ENCODE measurements at places on chromosomes 7 and 10.

GRCh38 chr10:30231071-30231652 lies 117.9 kb downstream of the MTPAP start:
- no peak overlapping the region for H3K4me3 ChIP-seq
- no peaks in the 10 kb centered on the region for H3K36me3 ChIP-seq
- no peak overlapping the region for H3K27ac ChIP-seq
- no peaks in the 10 kb centered on the region for H3K27me3 ChIP-seq

DNA sequence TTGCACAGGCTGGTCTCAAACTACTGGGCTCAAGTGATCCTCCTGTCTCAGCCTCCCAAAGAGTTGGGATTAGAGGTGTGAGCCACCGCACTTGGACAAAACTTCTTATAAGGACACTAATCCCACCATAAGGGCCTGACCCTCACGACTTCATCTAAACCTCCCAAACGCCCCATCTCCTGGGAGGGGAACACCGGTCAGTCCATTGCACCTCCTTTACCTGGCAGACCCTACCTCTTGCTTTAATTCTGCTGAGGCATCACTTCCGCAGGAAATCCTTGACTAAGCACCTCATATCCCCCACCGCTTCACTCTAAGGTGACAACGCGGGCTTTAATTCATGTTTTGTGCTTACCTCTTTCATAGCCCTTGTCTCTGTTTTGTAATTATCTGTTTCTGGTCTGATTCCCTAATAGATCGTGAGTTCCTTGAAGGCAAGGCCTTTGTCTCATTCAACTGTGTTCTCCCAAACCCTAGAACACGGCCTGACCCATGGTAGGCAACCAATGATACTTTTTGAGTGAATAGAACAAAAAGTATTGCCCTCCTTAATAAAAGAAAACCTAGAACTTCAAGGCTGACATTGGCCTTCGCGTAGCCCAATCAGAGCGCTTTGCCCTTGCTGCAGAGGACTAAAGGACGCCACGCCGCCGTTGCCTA lies 481 bp upstream of the ZNF862 start:
- peak overlapping the region; percentile 14 for H3K27ac ChIP-seq
- DNase-seq = no peak
- peak overlapping the region; percentile 85 for H3K4me3 ChIP-seq
- H3K4me1 ChIP-seq = peaks cover 11% of the 10 kb centered on the region
- H3K27me3 ChIP-seq = peaks cover 27% of the 10 kb centered on the region
- no peaks in the 10 kb centered on the region for H3K36me3 ChIP-seq

GRCh38 chr7:123823898-123824753 lies 20.8 kb upstream of the HYAL4 start:
- no peaks in the 10 kb centered on the region for H3K36me3 ChIP-seq
- H3K27me3 ChIP-seq = no peaks in the 10 kb centered on the region
- DNase-seq = no peak
- H3K4me1 ChIP-seq = peaks cover 9% of the 10 kb centered on the region

DNA sequence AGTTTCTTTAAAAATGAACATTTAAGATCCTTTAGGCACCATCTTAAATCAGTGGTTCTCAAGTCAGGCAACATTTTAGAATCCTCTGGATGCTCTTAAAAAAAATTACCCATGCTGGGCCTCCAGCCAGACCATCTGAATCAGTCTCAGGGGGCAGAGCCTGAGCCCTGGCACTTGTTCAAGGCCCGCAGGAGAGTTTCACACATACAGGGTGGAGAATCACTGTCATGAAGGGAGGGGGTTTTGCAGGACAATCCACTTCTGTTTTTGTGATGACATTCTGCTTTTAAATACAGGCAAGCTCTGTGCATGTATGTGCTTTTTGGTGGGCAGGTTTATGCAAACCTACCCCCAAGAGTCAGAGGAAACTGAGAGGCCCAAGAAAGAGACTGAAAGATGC lies 268.6 kb downstream of the SEC23IP start:
- no peak overlapping the region for H3K27ac ChIP-seq
- H3K4me1 ChIP-seq = no peaks in the 10 kb centered on the region
- DNase-seq = no peak

- H3K36me3 ChIP-seq = no peaks in the 10 kb centered on the region
- no peaks in the 10 kb centered on the region for H3K4me1 ChIP-seq
- no peak overlapping the region for H3K27ac ChIP-seq
- no peak overlapping the region for H3K4me3 ChIP-seq
- H3K27me3 ChIP-seq = no peaks in the 10 kb centered on the region
Measured at GRCh38 chr7:12827920-12828319, 140.5 kb downstream of the ARL4A start.
